Mammary epithelial cell (primary cell): ENCODE measurements at places on chromosomes 13 and 19. TPM values are rescaled to one million over a fixed set of nuclear protein-coding genes. Genes with fewer than 3 reads are reported as not detected.

The C19orf18 gene
- total RNA-seq: 0.92 and 2.4 TPM in 2 replicates

The IZUMO2 gene
- not detected in 2 replicates for total RNA-seq

The NCAN gene
- total RNA-seq: not detected in 2 replicates

The POLR2I gene
- 28.7 TPM for total RNA-seq

The FFAR1 gene
- not detected for total RNA-seq

The SMIM44 gene
- total RNA-seq: not detected in 2 replicates

The CFAP97D2 gene
- not detected for total RNA-seq
